ENCODE measurements at places on chromosomes 7 and 10.
A peak's percentile ranks its signal among the peaks of the same experiment; 100 is the strongest.

- H3K27ac ChIP-seq: no peak overlapping the region
- H3K27me3 ChIP-seq: peaks cover 5% of the 10 kb centered on the region
- no peaks in the 10 kb centered on the region for H3K36me3 ChIP-seq
- no peak overlapping the region for H3K4me3 ChIP-seq
- DNase-seq: peak; percentile 74
Measured at GRCh38 chr10:12720217-12720981, 281.1 kb downstream of the CCDC3 start.

DNA sequence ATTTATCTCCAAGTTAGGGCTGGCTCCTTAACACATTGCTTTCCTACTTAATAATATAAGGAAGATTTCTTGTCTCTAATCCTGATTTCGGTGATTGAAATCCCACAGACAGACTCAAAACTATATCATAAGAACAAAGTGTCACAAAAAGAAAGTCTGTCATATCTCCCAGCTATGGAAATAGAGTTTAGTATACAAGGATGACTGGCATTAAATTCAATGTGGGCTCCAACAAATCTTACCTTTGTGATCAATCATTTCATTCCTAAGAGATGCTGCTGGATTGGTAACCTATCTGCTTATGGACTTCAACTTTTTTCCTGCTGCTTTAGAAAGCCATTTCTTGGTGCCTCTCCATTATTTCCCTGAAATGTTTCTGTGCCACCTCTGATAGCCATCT is 39.5 kb upstream of the ZRANB1 start:
- no peaks in the 10 kb centered on the region for H3K36me3 ChIP-seq
- peaks cover 7% of the 10 kb centered on the region for H3K27me3 ChIP-seq
- DNase-seq: no peak
- H3K27ac ChIP-seq: no peak overlapping the region
- H3K4me1 ChIP-seq: peaks cover 17% of the 10 kb centered on the region

DNA sequence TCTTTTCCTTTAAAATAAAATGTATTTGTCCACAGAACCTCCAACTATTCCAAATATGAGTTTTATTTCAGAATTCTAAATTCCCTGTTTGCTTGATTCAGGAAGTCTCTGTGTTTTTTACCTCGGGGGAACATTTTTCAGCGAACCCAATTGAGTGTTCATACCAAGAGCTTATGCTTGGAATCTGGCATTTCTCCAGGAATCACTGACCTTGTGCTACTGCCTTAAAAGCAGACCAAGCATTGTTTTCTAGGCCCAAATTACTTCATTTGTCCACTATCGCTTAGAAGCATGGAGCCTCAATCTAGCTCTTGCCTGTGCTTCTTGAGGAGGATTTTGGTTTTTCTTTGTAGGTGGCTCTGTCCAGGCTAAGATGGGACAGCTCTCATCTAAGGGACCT is 59.4 kb downstream of the EBLN1 start:
- H3K4me1 ChIP-seq: no peaks in the 10 kb centered on the region
- DNase-seq: no peak
- no peak overlapping the region for H3K4me3 ChIP-seq
- no peaks in the 10 kb centered on the region for H3K36me3 ChIP-seq
- H3K27ac ChIP-seq: no peak overlapping the region

DNA sequence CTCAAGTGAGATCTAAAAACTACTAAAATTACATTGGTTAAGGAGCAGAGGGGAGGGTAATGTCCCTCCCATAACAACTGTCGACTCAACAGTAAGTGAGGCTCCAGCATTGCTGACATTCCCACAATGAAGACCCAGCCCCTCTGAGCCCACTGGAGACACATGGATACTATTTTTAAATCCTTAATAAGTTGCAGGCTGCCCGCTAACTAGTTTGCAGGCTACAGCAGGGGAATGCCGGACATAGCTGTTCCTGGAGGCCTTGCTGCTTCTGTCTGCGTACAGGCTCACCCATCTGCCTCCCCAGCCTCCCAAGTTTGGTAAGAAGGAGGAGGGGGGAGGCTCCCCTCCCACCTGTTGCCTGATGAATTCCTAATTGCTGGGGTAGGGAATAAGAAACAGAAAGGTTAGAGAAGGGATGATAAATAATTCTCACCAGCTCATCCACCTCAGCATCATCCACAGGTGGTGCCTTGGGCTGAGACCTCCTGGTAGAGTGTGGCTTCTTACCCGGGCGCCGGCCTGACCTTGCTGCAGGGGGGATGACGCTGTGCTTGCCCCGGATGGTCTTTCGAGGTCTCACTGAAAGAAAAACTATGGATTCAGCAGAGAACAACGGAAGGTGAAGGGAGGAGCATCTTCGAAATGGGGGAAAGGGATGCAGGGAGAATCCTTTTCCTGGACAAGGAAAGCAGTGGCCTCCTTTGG is 10.1 kb downstream of the FZD9 start:
- no peak overlapping the region for H3K4me3 ChIP-seq
- no peak overlapping the region for H3K27ac ChIP-seq
- H3K36me3 ChIP-seq: peaks cover 51% of the 10 kb centered on the region
- no peak for DNase-seq

GRCh38 chr10:52257692-52258075 is 56.4 kb upstream of the DKK1 start:
- H3K27ac ChIP-seq: no peak overlapping the region
- H3K4me3 ChIP-seq: no peak overlapping the region
- no peaks in the 10 kb centered on the region for H3K27me3 ChIP-seq
- H3K4me1 ChIP-seq: peaks cover 15% of the 10 kb centered on the region

DNA sequence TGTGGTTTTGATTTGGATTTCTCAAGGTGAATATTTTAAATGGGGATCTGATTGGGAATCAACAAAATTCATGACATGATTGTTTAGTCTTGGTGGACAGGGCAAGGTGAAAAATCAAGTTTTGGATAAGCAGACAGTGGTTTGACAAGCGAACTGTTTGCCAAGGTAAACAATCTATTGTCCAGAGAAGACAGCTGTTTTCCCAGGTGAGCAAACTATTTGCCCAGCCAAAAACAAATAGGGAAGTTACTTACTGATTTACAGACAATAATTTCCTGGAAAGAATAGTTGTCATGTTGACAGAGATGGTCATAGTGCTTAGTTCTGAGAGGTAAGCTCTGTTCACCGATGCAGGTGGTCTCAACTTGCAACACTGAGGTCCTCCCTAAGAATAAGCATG is 94.0 kb upstream of the STEAP1B start:
- no peak for DNase-seq
- H3K4me3 ChIP-seq: no peak overlapping the region
- no peaks in the 10 kb centered on the region for H3K27me3 ChIP-seq
- peaks cover 22% of the 10 kb centered on the region for H3K36me3 ChIP-seq
- no peak overlapping the region for H3K27ac ChIP-seq
- H3K4me1 ChIP-seq: peaks cover 39% of the 10 kb centered on the region
